Liver (tissue), 10 donors: ENCODE measurements at places on chromosomes 13 and 19. TPM values are rescaled to one million over a fixed set of nuclear protein-coding genes. Genes with fewer than 3 reads are reported as not detected.

BICRA gene
- total RNA-seq = 8.9 TPM

DNA sequence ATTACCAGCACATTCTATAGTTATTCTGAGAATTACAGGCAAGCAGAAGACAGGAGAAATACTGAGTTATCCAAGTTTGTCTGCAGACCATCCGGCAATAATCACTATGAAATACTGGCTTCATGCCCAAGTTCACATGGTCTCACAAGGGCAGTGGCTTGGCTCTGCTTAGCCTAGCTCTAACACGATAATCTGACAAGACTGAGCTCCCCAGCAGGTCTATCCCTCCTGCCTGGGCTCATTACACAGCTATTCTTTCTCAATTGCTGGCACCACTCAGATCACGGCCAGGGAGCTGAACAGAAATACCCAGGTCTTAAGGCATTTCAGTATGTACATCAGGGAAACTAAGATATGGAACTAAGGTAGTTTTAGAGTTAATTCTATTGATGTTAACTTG is 361.6 kb upstream of the PCDH20 start:
- H3K27me3 ChIP-seq = no peaks in the 10 kb centered on the region
- H3K36me3 ChIP-seq = no peaks in the 10 kb centered on the region
- H3K4me3 ChIP-seq = no peak overlapping the region
- no peaks in the 10 kb centered on the region for H3K4me1 ChIP-seq

DNA sequence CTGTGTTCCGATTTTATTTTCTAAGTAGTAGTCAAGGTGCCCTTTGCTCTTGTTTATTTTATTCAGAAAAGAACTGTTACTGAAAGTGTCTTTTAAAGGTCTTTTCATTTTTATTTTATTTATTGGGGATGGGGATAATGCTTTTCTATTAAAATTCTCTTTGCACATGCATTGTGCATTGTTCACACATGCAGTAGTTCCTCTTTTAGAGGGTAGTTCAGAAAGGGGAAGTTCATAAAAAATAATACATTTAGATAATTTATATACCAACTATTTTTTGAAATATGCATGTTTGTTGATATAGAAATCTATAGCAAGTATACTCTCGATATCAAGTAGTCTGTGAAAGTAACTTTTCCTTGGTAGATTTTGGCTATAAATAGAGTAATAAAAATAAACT is 3.5 kb downstream of the GPC5 start:
- DNase-seq = no peak
- H3K4me3 ChIP-seq = no peak overlapping the region
- H3K27ac ChIP-seq = no peak overlapping the region
- H3K4me1 ChIP-seq = peaks cover 4% of the 10 kb centered on the region
- no peaks in the 10 kb centered on the region for H3K36me3 ChIP-seq
- no peaks in the 10 kb centered on the region for H3K27me3 ChIP-seq

GRCh38 chr19:45882652-45883585 is 3.0 kb downstream of the IRF2BP1 start:
- no peaks in the 10 kb centered on the region for H3K27me3 ChIP-seq
- peak; percentile 91 for DNase-seq
- peak overlapping the region; percentile 81 for H3K4me3 ChIP-seq
- no peaks in the 10 kb centered on the region for H3K36me3 ChIP-seq
- peak overlapping the region; percentile 98 for H3K27ac ChIP-seq

DNA sequence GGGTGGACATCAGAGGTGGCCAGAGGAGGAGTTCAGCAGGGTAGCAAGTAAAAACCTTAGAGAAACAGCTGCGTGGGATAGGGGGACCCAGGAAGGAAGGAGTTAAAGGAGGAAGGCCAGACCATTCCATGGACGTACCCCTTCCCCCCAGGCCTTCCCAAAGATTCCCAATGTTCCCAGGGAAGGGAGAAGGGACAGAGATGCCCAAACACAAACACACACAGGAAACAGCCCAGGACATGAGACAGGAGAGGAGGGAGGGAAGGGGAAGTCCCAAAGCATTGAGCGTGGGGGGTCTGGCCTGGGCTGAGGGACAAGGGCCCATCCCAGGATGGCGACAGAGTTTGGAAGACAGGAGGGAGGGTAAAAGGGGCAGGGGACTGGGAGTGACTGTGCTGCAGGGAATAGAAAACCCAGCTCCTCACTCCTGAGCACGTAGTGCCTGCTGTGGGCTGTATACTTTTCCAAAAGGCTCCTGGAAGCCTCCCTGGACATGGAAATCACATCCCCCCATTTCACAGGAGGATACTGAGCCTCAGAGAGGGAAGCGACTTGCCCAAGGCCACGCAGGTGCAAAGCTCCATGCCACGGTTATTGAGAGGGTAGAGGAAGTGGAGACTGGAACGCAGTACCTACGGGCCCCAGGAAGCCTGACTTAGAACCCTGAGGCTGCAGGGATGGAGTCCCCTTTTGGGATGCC is 1.1 kb downstream of the SYDE1 start:
- peak overlapping the region; percentile 65 for H3K27ac ChIP-seq
- DNase-seq = no peak
- H3K4me3 ChIP-seq = no peak overlapping the region
- no peaks in the 10 kb centered on the region for H3K4me1 ChIP-seq
- H3K27me3 ChIP-seq = no peaks in the 10 kb centered on the region

DNA sequence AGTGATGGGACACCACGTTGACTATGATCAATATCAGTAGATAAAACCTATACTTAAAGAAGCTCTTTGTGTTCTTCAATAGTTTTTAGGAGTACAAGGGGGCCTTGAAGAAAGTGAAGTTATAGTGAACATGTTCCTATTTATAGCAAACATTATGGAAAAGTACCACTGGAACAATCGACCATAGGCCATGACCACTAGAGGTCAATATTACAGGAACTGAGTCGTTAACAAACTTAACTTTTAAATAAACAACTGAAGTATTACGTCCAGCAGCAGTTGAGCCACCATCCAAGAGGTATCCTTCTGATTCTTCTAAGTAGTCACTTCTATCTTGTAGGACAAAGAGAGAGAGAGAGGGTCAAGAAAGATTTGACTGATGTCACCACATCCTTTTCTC is 391.0 kb upstream of the SLITRK5 start:
- no peaks in the 10 kb centered on the region for H3K36me3 ChIP-seq
- no peaks in the 10 kb centered on the region for H3K4me1 ChIP-seq
- H3K27me3 ChIP-seq = no peaks in the 10 kb centered on the region
- H3K27ac ChIP-seq = no peak overlapping the region

DNA sequence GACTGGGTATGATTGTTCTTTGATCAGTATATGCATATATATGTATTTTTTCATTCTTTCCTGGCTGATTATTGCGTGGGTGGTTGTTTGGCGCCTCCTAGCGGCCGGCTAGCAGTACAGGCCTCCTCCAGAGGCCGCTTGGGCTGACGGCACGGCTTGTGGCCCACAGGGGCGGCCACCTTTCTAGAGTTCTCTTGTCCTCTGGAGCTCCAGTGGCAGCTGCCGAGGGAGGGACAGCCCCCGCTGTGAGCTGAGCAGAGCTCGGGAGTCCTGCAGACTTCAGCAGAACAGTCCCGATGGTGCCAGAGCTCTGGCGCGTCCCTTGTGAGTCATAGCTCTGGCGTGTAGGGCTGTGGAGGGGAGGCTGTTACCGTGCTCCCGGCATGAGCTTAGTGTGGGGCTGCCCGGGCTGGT is 22.5 kb upstream of the ZNF429 start:
- no peak overlapping the region for H3K4me3 ChIP-seq
- peak; percentile 74 for DNase-seq
- H3K4me1 ChIP-seq = no peaks in the 10 kb centered on the region
- no peaks in the 10 kb centered on the region for H3K36me3 ChIP-seq
- no peaks in the 10 kb centered on the region for H3K27me3 ChIP-seq

GRCh38 chr19:4609878-4610511 is 29.3 kb upstream of the TNFAIP8L1 start:
- DNase-seq = no peak
- peaks cover 13% of the 10 kb centered on the region for H3K4me1 ChIP-seq
- H3K4me3 ChIP-seq = no peak overlapping the region
- no peaks in the 10 kb centered on the region for H3K27me3 ChIP-seq

TNFSF13B gene
- 5.8 TPM for total RNA-seq

- no peaks in the 10 kb centered on the region for H3K27me3 ChIP-seq
- H3K4me3 ChIP-seq = no peak overlapping the region
- no peaks in the 10 kb centered on the region for H3K36me3 ChIP-seq
- no peak for DNase-seq
Observed at GRCh38 chr13:46639033-46639981, 86.3 kb downstream of the LRCH1 start.

DNA sequence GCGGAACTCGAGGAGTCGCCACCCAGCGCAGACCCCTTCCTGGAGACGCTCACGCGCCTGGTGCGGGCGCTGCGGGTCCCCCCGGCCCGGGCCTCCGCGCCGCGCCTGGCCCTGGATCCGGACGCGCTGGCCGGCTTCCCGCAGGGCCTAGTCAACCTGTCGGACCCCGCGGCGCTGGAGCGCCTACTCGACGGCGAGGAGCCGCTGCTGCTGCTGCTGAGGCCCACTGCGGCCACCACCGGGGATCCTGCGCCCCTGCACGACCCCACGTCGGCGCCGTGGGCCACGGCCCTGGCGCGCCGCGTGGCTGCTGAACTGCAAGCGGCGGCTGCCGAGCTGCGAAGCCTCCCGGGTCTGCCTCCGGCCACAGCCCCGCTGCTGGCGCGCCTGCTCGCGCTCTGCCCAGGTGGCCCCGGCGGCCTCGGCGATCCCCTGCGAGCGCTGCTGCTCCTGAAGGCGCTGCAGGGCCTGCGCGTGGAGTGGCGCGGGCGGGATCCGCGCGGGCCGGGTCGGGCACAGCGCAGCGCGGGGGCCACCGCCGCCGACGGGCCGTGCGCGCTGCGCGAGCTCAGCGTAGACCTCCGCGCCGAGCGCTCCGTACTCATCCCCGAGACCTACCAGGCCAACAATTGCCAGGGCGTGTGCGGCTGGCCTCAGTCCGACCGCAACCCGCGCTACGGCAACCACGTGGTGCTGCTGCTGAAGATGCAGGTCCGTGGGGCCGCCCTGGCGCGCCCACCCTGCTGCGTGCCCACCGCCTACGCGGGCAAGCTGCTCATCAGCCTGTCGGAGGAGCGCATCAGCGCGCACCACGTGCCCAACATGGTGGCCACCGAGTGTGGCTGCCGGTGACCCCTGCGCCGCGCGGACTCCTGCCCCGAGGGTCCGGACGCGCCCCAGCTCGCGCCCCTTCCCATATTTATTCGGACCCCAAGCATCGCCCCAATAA is 2.3 kb downstream of the AMH start:
- H3K4me3 ChIP-seq = no peak overlapping the region
- DNase-seq = no peak
- peaks cover 2% of the 10 kb centered on the region for H3K27me3 ChIP-seq
- no peak overlapping the region for H3K27ac ChIP-seq
- H3K36me3 ChIP-seq = peaks cover 11% of the 10 kb centered on the region

- H3K36me3 ChIP-seq = no peaks in the 10 kb centered on the region
- H3K27me3 ChIP-seq = no peaks in the 10 kb centered on the region
- no peak overlapping the region for H3K27ac ChIP-seq
- peaks cover 7% of the 10 kb centered on the region for H3K4me1 ChIP-seq
- no peak overlapping the region for H3K4me3 ChIP-seq
- DNase-seq = peak; percentile 23
Observed at GRCh38 chr19:6044056-6044805, 66.1 kb downstream of the RFX2 start.

ADM5 gene
- total RNA-seq = 0.28 TPM

DNA sequence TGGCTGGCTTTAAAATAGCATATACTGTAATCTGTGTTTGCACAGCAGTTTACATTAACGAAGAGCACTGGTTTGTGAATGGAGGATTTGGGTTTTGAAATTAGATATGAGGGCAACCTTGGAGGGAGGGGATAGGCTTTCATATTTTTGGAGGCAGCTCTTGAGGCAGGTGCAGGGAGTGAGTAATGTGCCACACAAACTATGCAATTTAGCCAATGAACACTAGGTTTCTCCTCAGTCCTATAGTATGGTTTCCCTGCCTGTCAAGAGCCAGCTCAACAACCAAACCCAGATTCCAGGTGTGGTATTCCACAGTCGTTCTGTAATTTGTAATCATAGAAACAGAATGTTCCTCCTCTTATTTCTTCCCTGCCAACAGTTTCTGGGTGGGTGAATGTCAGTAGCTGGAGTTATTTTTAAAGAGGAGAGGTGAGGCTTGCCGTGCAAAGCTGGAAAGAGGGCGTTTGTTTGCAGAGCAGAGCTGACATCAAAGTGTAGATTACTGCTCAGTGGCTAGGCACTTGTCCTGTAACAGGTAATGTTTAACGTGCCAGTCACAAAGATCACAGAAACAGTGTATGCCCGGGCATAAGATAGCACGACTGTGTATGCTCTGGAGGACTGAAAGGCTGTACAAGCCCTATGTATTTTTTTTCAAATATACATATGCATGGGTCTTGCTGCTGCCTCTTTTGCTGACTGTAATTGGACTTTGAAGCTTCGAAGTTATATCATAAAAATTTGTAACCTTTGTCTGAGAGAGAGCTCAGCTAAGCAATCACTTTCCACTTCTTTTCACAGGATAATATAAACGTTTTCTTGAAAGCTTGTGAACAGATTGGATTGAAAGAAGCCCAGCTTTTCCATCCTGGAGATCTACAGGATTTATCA is 124.2 kb downstream of the LMO7 start:
- H3K36me3 ChIP-seq = no peaks in the 10 kb centered on the region
- peak overlapping the region; percentile 82 for H3K27ac ChIP-seq
- peak overlapping the region; percentile 71 for H3K4me3 ChIP-seq
- peaks cover 4% of the 10 kb centered on the region for H3K4me1 ChIP-seq

- no peaks in the 10 kb centered on the region for H3K27me3 ChIP-seq
- H3K27ac ChIP-seq = no peak overlapping the region
- H3K4me1 ChIP-seq = no peaks in the 10 kb centered on the region
- no peak for DNase-seq
- H3K4me3 ChIP-seq = no peak overlapping the region
Observed at GRCh38 chr13:103351035-103351828, 285.0 kb upstream of the SLC10A2 start.

CALR3 gene
- total RNA-seq = 0.08 TPM
